ENCODE measurements at places on chromosomes 1 and 21.

DNA sequence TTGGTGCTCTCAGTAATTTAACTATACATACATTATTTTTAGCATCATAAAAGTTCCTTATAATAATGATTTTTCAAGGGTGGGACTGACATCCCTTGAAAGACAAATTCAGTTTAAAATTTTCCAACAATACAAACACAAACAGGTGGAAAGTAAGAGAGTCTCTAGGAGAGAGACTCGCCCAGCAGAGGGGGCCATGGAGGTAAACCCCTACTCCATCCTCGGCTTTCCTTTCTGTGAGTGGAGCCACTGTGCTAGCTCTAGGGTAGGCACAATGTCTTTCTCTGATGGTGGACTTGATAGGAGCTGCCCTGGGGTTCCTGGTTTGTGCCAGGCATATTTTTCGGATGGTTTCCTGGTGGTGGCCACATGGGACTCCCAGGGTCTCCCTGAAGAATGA is 8.3 kb downstream of the CSMD2 start:
- DNase-seq = no peak

- peak; percentile 72 for DNase-seq
Observed at GRCh38 chr1:51661081-51661518, 44.2 kb downstream of the OSBPL9 start.

DNA sequence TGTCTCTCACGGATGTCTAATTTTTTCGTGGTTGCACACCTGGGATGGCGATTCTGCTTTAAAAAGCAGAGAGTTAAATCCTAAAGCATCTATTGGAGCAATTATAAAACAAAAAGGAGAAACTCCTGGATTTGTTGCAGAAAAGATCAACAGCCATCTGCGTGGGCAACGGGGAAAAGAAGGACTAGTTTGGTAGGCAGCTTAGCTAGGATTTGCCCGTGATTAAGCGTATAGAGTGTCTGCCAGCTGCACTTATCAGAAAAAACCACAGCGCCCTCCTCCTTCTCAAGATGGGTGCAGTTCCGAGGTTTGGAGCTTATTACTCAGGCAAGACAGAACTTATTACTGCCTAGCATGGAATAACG is 526 bp upstream of the SLC25A24 start:
- DNase-seq = peak; percentile 29

DNA sequence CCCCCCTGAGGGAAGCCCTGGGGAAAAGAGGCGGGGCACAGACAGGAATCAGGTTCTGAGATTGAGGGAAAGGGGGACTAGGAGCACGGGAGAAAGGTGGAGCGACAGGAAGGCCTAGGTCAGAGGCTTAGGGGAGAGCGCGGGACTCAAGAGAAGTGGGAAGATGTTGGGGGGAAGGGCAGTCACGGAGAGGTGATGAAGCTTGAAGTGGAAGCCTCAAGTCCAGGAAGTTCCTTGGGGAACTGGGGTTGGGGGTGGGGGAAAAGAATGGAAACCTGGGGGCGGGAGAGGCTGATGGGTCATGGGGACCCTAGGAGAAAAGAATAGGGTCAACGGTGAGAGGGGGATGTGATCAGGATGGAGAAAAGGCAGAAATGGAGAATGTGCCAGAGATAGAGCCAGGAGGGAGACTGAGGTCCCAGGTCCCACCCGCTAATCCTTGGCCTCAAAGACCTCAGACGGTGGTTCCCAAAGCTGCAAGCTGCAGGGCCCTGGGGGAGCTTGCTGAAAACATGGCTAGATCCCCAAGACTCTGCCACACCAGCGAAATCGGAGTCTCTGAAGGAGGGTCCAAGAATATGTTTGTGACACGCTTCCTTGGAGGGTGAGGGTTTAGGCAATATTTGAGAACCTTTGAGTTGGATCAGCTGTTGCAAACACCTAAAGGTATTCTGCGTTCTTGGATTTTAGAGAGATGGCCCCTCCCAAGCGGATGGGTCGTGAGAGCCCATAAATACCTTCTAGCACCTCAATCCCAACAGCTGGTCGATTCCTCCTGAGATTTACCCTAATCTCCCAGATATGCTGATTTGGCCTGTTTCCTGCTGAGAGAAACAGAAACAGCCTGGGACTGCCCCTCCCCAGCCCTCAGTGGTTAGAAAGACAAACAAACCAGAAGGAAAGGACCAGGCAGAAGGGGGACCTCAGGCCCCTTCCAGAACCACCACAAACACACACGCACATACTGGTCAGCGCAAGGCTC is 3.6 kb downstream of the C1orf232 start:
- no peak for DNase-seq

DNA sequence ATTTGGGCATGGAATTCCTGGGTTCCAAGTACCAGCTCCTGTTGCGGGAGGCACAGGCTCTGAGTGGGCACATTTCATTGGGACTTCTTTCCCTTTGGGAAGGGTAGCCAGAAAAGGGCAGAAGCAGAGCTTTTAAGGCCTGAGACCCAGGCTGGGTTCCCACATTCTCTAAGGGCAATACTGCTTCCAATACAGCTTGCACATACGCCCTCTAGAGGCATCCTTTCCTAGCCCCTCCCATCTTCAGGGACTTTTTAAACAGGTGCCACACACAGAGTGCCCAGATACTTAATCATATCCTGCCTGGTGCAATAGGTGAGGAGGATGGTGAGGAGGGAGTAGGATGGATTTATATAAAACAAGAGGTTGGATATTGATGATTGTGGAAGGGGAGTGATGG is 5.7 kb downstream of the GPR88 start:
- DNase-seq = no peak

DNA sequence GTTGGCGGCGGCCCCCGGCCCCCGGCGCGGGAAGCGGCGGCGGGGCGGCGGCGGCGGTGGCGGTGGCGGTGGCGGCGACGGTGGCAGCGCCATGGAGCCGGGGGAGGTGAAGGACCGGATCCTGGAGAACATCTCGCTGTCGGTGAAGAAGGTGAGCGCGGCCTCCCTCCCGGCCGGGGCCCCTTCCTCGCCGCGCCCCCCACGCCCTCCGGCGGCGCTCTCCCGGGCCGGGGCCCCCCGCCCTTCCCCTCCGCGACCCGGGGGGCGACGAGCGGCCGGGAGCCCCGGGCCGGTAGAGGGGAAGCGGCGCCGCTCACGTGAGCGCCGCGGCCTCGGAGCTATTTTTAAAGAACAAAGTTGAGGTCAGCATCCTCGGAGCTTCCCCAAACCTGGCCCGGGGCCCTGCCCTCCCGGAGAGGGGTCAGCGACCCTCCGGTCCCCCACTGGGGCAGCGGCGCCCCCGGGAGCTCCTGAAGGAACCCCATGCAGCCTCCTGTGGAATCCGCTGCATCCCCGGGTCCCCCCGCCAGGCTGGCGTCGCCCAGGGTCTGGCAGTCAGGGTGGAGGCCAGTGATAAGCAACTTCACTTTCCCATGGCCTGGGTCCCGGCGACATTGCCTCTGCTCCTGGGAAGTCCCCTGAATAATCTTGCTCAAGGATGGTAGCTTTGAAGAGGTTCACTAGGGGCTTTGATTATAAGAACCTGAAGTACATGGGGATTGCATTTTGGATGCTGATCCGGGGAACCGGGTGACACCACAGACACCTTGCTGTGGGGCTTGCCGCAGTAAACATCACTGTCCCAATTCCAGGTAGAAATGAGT is 560 bp downstream of the PLEKHM2 start:
- DNase-seq = no peak

GRCh38 chr1:107965110-107965991 is at the start of gene VAV3:
VAV3 (minus strand) TSS chr1:107965180; CDS start chr1:107964869, 311 bp downstream.
- DNase-seq = no peak

DNA sequence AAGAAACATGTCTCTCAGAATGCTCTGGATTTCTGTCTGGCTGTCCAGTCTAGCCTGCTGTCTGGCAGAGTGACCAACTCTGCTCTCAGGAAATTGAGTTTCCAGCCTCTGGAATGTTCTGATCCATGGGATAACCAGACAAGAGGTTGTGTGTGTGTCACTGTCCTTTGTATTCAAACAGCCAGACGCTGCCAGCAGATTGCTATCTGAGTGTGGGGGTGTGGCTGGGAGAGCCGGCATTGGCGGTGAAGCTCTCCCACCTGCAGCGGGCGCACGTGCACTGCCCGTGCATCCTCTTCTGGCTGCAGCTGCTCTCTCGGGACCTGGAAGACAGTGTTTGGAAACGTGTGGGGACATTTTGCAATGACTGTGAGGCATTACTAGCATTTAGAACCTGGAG is 26.1 kb downstream of the PKP1 start:
- DNase-seq = peak; percentile 18

GRCh38 chr21:17688912-17689874 is 76.5 kb upstream of the BTG3 start:
- no peak for DNase-seq

Measured in glomerular endothelial cell (primary cell).